ENCODE measurements at places on chromosomes 7 and 10. TPM values are rescaled to one million over a fixed set of nuclear protein-coding genes. Genes with fewer than 3 reads are reported as not detected.

Gene SFRP5
- 2.3 TPM for total RNA-seq

Gene FAM237B
- total RNA-seq: not detected

Gene GPR141
- not detected for total RNA-seq

Gene ZNF485
- total RNA-seq: 2.1 TPM

Gene AS3MT
- total RNA-seq: 3.2 TPM

Gene MCM10
- total RNA-seq: 21.2 TPM

Gene MOGAT3
- not detected for total RNA-seq

Gene TAS2R16
- not detected for total RNA-seq

Gene GDF10
- not detected for total RNA-seq

Gene MNX1
- total RNA-seq: 3.0 TPM

Gene RNF148
- total RNA-seq: not detected

Gene LEP
- total RNA-seq: not detected

Gene MLXIPL
- 1.4 TPM for total RNA-seq

Gene CLCN1
- not detected for total RNA-seq

Gene WDR37
- total RNA-seq: 8.4 TPM

Gene SGPL1
- 27.9 TPM for total RNA-seq

Gene C10orf62
- not detected for total RNA-seq

Gene LBX1
- total RNA-seq: not detected
